ENCODE measurements at places on chromosomes 2 and 18.

DNA sequence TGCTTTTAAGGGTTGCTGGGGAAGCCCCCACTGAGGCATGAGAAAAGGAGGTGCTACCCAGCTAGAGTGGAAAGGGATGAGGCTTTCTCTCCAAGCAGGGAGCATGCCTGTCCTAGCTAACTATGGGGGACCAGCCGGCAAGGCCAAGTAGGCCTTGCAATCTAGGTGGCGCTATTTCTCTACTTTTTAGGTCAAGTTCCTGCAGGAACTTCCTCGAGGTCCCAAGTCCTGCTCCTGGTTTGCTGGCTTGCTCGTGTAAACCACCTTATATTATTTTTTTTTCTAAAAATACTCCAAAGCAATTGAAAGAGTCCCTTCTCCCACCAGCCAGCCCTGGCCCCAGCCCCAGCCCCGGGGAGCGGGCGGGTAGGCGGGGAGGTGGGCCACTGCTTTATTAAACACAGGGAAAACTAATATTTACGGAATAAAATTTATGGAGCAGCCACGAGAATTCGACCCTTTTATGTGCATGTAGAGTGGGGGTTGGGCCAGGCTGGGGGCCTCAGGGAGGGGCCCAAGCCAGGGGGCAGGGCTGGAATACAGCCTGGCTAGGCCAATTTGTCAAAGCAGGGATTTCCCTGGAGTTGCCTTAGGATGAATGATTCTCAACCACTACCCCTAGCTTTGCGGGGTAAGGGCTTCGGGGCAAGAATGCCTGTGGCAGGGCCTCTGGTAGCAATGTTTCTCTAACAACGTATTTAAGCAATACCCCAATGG, 12.8 kb upstream of the IHH start:
- DNase-seq = peak; percentile 44

GRCh38 chr2:200774920-200775319, 36.8 kb upstream of the BZW1 start:
- DNase-seq = no peak

- no peak for DNase-seq
Observed at GRCh38 chr18:26649193-26649543, 100.8 kb upstream of the KCTD1 start.

DNA sequence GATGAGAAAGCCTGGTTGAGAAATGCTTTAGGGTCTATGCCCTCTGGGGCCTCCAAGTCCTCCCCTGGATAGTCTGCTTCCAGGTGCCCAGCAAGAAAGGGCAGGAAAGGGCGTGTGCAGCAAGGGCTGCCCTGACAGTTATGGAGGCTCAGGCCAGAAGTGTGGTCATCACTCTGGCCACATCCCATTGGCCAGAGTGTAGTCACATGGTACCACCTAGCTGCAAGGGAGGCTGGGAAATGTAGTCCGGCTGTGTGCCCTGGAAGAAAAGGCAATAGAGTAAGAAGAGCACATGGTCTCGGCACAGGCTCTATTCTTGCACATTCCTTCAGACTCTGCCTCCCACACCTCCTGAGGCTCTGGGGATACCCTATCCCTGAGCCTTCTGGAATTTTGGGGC, 35.7 kb downstream of the ODC1 start:
- DNase-seq = peak; percentile 46

GRCh38 chr2:23134726-23135125, 250.3 kb upstream of the KLHL29 start:
- no peak for DNase-seq

GRCh38 chr2:240785424-240786335, 34.3 kb downstream of the KIF1A start:
- DNase-seq = no peak

DNA sequence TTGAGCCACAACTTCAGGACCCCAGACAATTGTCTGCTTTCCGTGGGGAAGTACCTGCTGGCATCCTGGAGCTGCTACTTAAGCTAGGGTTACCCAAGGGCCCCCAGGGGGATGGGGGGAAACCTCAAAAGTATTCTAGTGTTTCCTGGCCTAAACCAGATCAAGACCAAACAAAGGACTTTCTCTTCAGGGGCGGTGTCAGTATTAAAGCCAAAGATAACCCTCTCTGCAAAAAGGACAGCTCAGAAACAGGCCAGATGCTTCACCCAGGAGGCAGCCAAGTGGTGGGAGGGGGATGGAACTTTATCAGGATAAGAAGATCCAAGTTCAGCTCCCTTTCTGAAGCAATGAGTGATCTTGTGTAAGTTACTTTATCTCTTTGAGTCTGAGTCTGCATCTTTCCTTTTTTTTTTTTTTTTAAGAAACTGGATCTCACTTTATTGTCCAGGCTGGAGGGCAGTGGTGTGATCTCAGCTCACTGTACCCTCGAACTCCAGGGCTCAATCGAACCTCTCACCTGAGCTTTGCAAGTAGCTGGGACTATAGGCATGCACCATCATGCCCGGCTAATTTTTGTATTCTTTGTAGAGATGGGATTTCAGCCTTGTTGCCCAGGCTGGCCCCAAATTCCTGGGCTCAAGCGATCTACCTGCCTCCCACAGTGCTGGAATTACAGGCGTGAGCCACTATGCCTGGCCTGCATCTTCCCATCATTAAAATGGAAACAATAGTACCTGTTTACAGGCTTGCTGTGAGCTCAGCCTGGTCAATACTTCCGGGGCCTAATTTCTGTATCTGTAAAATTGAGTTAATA, 151.8 kb upstream of the PTPRM start:
- DNase-seq = no peak

- no peak for DNase-seq
Observed at GRCh38 chr2:65320946-65321345, 93.3 kb downstream of the ACTR2 start.

- peak; percentile 59 for DNase-seq
Observed at GRCh38 chr2:199798831-199799580, 52.0 kb downstream of the FTCDNL1 start.

DNA sequence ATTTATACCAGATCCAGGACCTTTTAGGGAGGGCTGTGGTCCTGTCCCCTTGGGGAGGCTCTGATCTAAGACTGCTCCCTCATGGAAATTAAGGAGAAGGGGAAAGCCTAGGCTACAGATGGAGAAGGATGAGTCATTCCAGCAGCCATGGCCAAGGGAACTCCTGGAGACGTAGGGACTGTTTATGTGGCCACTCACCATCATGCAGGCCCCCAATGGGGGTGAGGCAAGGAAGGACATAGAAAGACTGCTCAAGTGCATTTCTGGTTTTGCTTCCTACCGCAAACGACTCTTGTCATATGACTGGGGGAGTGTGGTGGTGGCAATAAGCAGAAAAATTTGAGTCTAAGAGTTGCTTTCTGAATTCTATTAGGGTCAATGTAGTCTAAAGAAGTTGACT, 54.0 kb upstream of the CYP1B1 start:
- peak; percentile 23 for DNase-seq

DNA sequence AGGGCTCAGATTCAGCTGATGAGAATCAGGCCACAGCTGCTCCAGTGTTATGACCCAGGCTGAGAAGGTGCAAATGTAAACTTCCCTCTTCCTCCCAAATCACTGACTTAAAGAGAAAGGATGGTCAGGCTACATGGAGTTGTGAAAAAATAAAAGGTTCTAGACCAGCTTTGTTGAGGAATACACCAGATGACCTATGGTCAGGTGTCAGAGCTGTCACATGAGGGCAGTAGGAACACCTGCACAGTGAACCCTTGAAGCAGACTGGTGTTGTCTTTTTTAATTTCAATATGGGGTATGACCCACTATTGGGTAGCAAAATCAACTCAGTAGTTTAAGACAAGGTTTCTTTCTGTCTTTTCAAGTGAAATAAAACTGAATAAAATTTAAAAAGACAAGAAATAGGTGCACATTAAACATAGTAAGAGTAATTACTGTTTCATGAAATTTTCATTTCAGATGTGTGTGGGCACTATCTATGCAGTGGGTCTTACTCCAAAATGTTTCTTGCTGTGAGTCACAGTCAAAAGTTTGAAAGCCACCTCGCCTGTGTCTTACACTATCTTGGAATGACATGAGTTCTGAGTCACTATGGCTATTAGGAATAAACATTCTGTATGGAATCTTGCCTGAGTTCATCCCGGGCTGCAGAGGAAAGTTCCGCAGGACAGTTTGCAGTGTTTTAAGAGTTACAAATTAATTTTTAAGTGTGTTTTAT, 83.6 kb downstream of the ACVR1 start:
- peak; percentile 90 for DNase-seq

GRCh38 chr18:57789090-57789489, 14.0 kb downstream of the ATP8B1 start:
- DNase-seq = peak; percentile 91

DNA sequence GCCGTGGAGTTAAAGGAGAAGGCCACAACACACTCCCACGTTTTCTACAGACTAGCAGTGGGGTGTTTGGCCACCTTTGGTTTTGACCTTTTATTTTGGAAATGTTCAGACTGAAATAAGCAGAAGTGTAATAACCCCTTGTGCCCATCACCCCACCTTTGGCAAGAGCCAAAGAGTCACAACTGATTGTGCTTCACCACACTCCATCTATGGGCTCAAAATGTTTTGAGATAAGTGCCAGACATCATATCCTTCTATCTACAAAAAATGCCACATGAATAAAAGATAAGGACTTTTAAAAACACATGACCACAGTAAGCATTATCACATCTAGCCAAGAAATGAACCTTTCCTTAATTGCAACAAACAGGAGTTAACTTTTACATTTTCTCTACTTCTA, 9.9 kb upstream of the GPR35 start:
- peak; percentile 3 for DNase-seq

DNA sequence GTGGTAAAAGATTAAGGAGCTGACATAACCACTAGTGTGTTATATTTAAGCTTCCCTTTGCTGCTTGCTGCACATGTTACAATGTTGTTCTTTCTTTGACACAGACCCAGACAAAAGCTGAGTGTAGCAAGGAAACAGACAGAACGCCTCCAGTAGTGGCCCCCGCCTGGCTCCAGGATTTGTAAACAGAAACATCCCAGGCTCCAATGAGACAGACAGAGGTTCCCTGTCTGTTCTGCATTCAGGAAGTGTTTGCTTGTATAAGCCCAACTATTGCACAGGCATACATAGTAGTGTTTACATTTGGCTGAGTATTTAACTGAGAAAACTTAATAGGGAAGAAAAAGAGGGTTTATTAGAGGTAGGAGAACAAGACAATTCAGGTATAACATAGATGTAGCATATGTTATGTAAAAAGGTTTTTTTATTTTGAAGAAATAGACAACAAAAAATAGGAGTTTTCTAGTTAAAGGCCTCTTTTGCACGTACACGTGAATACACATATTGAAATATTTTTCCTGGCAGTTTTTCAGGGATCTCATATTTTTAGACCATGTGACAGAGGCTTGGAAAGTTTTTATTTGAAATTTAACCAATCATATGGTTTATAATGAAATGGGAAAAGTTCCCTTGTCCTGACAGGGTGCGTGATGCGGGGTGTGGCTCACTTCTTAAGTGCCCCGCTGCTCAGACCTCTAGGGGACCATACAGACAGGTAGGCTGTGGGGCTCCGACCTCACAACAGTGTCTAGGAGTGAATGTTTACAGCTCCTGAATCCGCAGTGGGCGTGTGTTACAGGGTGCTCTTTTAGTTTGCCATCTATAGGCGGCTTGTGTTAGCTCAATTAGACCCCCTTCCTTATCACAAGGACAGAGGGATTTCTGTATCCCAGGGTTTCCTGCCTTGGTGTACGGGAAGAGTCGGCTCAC, 118.4 kb downstream of the BMPR2 start:
- peak; percentile 92 for DNase-seq

GRCh38 chr2:120634533-120634932, 101.1 kb upstream of the GLI2 start:
- no peak for DNase-seq

- no peak for DNase-seq
Observed at GRCh38 chr18:71021030-71021362, 732.2 kb downstream of the SOCS6 start.

DNA sequence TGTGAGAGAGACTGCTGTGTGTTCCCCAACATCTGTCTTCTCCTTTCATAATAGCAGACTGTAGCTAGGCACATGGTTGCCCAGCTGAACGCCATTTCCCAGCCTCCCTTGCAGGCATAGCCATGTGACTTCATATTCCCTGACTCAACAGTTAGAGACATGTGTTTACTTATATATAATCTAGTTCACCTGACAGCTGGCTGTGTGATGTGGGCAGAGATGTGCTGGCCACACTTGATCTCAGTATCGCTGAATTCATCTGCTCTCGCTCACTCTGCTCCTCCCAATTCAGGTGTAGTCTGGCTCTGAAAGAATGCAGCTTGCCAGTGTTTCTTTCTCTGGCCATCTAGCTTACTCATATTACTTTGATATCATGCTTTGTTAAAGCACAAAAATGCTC, 52.3 kb upstream of the SEC11C start:
- no peak for DNase-seq

DNA sequence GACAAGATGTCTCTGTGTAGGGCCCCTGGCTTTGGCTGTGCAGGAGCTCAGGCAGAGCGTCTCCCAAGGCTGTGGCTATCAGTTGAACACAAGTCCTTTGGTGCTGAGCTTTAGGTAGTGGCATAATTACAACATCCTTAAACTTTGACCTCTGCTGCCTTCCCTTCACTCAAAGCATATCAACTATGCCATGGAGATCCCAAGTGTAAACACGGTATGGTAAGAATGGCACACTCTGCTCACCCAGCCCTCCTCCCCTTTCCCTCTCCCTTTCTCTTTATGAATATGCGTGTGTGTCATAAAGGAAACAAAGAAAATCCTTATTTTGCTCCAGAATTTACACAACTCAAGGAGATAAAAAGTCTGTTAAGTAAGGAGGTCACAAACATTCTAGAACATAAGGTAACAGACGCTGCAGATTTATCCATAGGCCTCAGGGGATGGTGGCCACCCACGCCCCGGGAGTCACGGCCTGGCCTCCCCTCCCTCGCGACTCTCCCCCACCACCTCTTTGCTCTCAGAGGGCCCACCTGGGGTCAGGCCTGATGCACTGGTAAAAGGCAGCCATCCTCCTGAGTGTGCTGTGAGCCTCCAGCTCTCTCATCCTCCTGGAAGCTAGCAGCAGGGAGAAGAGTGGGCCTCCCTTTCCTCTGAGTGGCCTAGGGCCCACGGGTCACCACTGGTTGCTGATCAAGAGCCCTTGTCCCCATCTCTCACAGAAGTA, 67.3 kb downstream of the CRACDL start:
- no peak for DNase-seq

DNA sequence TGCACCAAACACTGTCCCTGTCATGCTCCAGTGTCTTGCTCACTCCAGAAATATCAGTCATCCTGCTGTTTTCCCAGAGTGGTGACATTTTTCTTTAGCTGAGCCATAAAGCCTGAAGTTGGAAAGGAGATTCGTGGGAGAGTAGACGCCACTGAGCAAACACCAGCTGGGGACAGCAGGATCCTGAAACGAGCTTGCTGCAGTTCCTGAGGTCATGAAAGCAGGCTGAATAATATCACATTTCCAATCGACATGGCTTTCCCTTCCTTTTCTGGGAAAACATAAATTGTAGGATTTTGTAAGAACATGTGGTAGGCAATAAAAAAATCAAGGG, 276.4 kb downstream of the CDCA7 start:
- DNase-seq = peak; percentile 77

DNA sequence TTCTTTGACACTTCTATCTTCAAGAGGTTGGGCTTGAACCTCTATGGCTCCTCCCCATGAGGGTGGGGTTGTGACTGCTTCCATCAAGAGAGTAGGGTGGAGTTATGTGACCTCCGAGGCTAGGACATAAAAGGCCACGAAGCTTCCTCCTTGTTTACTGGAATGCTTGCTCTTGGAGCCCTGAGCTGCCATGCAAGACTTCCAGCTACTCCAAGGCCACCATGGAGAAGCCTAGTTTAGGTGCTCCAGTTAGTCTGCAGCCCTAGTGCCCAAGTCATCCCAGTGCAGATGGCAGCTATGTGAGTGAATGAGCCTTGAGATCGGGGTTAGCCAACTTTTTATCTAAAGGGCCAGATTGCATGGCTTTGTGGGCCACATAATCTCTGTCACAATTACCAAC, 2.4 kb upstream of the MERTK start:
- no peak for DNase-seq

- no peak for DNase-seq
Observed at GRCh38 chr2:136208682-136209420, 90.9 kb upstream of the CXCR4 start.
